ENCODE measurements at places on chromosomes 7 and 10.

GRCh38 chr10:69911613-69912528 is 110.2 kb downstream of the COL13A1 start:
- DNase-seq: no peak

DNA sequence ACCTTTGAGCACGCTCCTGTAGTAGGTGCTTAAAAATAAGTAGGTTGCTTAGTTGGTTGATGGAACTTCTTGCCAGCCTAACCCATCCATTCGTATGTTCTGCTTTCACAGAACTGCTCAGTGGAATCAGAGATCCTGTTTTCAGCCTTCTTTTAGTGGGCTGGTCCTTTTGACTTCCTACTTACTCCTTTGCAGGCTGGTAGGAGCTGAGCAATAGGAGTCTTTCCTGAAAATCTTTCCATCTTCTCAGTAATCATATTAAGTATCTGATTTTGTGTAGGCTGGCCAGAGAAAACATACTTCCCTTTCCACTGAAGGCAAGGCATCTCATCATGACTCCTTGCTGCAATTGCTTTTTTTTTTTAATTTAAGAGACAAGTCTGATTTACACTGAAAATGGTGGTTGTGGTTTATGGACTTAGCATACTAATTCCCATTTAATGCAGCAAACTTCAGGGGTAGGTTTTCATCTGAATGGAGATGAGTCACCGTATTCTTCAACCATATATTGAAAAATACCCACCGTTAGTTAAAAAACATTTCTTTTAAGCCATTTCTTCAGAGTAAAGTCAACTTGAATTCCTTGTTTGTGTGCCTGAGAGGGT is 208.0 kb downstream of the ZNF365 start:
- DNase-seq: no peak

DNA sequence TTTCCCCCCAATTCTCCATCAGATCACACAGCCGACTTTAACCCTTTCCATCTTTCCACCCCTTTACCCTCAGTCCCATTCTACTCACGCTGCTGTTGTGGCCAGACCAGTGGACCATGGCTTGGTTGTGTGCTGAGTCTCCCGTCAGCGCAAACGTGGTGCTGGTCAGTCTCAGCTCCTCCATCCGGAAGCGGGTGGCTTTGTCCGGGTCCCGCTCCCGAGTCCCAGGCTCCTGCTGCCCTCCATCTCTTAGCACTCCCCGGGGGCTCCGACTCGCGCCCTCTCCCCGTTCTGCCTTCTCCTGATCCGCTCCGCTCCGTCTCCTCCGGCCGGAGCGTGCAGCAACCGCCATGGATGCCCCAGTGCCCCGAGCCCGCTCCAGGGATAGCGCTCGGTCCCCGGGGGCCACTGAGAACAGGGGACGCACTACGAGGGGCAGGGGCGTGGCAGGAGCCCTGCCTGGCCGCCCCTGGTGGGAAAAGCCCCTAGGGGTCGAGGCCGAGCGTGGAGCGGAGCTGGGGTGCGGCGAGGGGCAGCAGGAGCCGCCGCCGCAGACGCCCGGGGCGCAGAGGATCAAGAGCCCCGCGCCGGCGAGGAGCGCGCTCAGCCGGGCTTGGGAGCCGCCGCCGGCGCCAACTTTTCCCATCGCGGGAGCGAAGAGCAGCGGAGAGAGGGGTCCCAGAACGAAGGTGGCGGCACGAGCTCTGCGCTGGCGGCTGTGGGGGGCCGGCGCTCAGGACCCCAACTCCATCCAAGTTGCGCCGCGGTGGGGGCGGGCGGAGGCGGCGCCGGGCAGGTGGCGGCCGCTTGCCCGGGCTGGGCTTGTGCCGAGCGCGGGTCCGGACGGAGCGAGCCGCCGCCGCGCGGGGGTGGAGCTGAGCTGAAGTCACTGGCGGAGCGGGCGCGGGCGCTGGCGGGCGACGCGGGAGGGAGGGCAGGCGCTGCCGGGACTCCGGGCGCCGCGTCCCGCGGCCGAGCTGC is at the start of gene SORCS1:
SORCS1 (minus strand) TSS at position 826 of the 981 bp plus-strand sequence.
- no peak for DNase-seq

DNA sequence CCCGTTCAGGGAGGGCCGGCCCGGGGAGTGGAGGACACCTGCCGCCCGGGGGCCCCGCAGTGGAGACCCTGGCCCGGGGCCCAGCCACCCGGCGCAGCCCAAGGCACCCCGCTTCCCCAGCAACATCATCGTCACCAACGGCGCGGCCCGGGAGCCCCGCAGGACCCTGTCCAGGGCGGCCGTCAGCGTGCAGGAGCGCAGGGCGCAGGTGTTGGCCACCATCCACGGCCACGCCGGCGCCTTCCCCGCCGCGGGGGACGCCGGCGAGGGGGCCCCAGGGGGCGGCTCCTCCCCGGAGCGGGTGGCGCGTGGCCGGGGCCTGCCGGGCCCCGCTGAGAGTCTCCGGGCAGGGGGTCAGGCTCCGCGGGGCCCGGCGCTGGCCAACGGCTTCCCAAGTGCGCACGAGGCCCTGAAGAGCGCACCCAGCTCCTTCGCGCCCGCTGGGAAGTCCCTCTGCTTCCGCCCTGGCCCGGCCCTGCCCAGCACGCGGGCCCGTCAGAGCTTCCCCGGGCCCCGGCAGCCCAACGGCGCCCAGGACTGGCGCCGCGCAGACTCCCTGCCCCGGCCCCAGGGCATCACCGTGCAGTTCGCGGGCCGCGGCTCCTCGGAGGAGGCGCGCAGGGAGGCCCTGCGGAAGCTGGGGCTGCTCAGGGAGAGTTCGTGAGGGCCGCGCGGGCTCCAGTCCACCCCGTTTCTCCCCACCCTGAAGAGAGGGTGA is 46.7 kb downstream of the PROSER2 start:
- DNase-seq: no peak

DNA sequence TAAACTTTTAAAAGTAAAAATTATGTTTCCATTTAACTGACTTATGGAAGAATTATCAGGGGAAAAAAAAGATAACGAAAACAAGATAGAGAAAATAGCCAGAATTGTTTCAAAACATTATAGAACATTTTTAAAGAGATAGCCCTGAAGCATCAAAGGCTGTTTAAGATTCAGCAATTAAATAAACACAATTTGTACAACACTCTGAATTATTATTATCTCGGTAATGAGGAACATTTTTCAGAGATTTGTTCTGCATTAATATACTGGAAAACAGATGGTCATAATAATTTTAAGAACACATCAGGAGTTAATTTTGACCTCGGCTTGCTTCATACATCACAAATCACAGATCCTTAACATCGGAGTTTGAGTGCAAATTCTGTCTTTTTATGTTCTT is 643.8 kb downstream of the SORCS1 start:
- no peak for DNase-seq

DNA sequence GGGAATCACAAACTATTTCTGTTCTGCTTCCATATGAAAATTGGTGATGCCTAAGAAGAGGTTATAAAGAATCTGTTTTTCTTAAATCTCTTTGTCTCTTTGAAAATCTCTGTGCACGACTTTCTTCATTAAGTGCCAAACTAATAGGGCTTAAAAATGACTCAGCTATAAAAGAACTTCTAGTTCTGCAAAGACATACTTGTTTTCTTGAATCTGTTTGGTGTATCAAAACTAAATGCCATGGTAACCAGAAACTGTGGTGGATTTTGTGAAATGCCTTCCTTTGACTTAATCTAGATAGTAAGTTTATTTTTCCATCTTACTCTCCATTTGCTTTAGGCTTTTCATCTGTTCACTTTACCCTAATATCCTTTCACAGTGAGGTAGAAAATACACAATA is 417.8 kb downstream of the PARD3 start:
- DNase-seq: no peak

DNA sequence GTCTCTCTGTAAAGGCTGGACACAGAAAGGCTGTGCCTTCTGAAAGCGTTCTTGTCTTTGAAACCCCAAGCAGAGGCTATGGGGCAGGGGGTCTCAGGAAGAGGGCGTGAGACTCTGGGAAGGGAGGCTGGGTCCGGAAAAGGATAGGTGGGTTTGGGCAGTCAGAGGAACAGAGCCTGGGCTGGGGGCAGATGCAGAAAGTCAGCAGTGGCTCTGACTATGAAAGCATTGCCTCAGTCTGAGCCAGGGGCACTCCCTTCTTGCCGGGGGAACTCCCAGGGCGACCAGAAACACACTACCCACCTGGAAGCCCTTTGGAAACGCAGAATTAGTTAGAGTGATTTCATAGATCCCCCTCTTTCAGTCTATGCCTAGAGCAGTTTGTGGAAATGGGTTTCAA is 72.0 kb downstream of the VWA2 start:
- DNase-seq: no peak

DNA sequence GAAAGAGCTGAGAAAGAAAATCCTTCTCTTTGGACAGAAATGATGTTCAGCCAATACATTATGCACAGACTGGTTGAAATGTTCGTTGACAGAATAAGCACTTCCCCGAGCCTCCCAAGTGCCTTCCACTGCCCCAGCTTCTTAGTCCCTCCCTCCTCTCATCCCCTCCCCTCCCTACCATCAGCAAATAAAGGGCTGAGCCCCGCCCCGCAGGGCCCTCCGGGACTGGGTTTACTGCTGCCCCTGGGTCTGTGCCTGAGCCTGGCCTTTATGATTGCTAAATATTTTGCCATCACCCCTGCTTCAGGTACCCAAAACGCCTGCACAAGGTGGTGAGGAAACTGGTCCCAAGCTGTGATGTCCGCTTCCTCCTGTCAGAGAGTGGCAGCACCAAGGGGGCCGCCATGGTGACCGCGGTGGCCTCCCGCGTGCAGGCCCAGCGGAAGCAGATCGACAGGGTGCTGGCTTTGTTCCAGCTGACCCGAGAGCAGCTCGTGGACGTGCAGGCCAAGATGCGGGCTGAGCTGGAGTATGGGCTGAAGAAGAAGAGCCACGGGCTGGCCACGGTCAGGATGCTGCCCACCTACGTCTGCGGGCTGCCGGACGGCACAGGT is 28.1 kb downstream of the HKDC1 start:
- DNase-seq: no peak

DNA sequence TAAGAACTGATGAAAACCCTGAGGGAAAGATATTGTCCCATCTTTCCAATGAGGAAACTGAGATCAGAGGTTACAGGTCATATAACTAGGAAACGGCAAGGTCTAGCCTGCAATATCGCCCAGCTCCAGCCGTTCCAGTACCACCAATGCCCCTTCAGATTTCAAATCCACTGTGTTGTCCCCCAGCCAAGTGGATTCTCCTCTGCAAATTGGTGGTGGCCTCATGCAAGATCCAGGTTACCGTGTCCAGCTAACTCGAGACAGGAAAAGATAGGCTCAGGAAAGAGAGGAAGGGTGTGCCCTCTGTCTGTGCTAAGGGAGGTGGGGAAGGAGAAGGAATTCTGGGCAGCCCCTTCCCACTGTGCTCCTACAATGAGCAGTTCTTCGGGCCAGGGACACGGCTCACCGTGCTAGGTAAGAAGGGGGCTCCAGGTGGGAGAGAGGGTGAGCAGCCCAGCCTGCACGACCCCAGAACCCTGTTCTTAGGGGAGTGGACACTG is 25.3 kb downstream of the PRSS2 start:
- DNase-seq: no peak

GRCh38 chr7:28658381-28658780 is 246.1 kb downstream of the CREB5 start:
- DNase-seq: no peak

GRCh38 chr7:101632641-101633040 is 3.5 kb upstream of the MYL10 start:
- DNase-seq: no peak

GRCh38 chr10:132169766-132170560 is 16.8 kb upstream of the DPYSL4 start:
- DNase-seq: no peak

DNA sequence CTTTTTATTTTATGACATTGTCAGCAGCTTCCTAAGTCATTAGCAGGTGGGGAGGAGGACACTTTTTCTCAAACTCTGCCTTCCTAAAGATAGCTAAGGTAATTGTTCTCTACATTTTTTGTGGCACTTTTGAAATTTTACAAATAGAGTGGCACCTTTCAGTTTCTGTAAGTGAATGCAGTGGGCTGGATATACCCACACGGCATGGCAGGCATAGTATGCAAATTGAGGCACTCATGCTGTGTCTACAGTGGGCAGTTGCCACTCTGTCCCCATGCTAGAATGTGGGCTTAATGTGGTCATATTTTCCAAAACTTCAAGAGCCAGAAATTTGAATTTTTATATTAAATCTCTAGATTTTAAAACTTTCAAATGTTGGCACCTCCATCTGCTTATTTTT is 12.8 kb upstream of the SH3PXD2A start:
- no peak for DNase-seq

DNA sequence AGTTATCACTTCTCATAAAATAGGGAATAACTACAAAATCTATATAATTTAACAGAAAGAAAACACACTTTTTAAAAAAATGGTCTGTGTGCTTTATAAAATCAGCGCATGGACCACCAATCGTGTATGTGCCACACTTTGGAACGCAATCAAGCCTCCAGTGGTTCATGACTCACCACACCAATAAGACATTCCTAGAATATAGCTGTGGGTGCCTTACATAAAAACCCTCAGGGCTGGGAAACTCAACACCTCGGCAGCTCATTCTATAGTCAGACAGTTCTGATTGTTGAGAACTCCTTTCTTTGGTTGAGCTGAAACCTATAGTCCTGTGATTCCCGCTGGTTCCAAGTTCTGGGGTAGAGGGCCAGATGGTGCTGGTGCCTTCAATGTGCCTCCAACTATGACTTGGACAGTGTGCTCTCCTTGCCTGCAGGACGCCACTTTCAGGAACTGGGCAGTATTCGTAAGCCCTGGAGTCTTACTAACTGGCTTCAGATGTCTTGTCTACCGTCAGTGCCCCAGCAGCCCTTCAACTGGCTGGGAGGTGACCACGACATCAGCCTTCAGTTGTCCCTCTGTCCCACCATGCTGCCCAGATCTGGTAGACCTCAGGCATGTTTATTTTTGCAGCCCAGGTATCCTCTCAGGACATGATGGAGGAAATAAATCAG is 135.7 kb upstream of the GDF10 start:
- no peak for DNase-seq

GRCh38 chr10:110150046-110150445 is 57.4 kb upstream of the MXI1 start:
- no peak for DNase-seq

GRCh38 chr7:46559194-46559832 is 638.2 kb upstream of the IGFBP3 start:
- DNase-seq: no peak

DNA sequence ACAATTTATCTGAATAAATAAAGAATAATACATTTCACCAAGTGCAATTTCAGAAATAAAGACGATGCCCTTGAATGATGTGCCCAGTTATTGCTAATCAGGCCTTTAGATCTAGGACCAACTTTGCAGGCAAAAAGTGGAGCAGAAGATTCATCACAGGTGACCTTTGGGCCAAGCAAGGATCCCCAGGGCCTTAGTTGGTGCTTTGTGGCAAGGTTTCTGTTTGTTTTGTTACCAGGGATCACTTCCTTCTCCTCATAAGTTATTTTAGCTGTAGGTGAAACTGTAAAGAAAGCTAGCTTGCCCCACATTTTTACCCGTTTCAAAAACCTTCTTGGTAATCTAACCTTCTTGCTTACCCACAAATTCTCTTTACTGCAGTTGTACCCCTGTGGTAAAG is 323.2 kb downstream of the NEBL start:
- no peak for DNase-seq

- DNase-seq: no peak
Observed at GRCh38 chr7:116071629-116072028, 41.1 kb upstream of the TFEC start.

GRCh38 chr7:16559497-16560179 is 33.0 kb downstream of the LRRC72 start:
- DNase-seq: no peak
